ENCODE measurements at places on chromosomes 4 and X.

- H3K4me1 ChIP-seq = peaks cover 12% of the 10 kb centered on the region
- H3K36me3 ChIP-seq = no peaks in the 10 kb centered on the region
- H3K4me3 ChIP-seq = no peak overlapping the region
- H3K27me3 ChIP-seq = no peaks in the 10 kb centered on the region
- H3K27ac ChIP-seq = no peak overlapping the region
- DNase-seq = no peak
Measured at GRCh38 chr4:6753891-6754290, 28.6 kb upstream of the KIAA0232 start.

DNA sequence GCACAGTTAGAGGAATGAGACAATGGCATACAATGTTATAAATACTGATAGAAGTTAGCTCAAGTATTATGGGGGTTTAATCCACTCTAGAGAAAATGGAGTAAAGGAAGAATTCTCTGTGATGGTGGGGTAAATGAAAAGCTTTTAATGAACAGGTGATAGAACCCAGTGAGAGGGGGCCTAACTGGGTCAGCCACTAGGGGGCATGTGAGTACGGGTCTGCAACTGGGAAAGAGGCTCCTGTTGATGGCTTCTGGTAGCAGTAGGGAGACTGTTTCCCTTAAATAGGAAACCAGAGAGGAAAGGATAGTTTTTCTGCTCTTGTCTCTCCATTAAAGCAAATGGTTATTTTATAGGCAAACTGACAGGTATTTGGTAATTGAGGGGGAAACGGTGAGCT, 132.8 kb upstream of the GPR101 start:
- DNase-seq = no peak
- no peaks in the 10 kb centered on the region for H3K4me1 ChIP-seq
- H3K36me3 ChIP-seq = no peaks in the 10 kb centered on the region
- no peak overlapping the region for H3K4me3 ChIP-seq

GRCh38 chrX:107676559-107677378, 48.5 kb downstream of the PRPS1 start:
- H3K4me3 ChIP-seq = peak overlapping the region; percentile 81
- DNase-seq = peak; percentile 99
- H3K36me3 ChIP-seq = no peaks in the 10 kb centered on the region
- H3K27me3 ChIP-seq = no peaks in the 10 kb centered on the region

DNA sequence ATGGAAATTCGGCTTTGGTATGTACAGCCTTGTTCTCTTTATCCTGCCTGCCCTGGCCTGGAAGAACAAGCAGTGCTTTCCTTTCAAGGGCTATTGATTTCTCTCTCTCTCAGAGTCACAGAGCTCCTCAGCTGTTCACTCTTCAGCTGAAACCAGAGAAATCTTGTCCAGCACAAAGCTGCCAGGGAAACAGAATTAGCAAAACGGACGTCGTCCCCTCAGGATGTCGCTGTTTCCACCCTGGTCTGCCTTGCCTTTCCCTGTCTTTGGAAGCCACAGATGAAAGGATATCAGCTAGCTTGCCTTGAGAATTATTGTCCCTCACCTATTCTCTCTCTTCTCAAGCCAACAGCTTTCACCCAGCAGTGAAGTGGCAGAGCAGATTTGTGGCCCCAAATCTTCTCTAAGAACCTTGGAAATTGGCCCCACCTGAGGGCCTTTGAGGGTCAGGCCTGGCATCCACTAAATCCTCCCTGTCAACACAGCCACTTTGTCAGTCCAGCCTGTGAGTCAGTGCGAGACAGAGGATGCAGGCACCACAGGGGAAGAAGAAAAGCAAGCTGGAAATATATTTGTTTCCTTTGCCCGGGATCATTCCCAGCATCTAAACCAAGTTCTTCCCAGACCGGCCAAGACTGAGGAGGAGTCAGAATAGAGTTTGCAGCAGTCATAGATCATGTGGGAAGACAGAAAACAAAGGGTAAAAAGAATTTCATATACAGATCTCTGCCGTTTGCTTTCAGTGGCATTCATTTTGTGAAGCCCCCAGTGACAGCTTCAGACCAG, 63.8 kb upstream of the MTM1 start:
- no peaks in the 10 kb centered on the region for H3K27me3 ChIP-seq
- no peak overlapping the region for H3K27ac ChIP-seq
- peaks cover 8% of the 10 kb centered on the region for H3K4me1 ChIP-seq
- H3K4me3 ChIP-seq = no peak overlapping the region
- DNase-seq = no peak

DNA sequence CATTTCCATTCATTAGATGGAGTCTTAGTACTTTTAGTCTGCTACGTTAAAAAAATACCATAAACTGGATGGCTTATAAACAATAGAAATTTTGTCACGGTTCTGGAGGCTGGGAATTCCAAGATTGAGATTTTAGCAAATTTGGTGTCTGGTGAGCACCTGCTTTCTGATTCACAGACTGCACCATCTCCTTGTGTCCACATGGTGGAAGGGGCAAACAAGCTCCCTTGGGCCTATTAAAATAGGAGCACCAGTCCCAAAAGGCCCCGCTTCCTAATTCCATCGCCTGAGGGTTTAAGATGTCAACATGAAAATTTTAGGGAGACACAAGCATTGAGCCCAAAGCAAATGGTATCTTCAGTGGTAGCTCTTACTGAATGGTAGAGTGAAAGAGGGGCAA, 120.5 kb upstream of the MAP9 start:
- H3K4me1 ChIP-seq = no peaks in the 10 kb centered on the region
- H3K4me3 ChIP-seq = no peak overlapping the region
- H3K27me3 ChIP-seq = no peaks in the 10 kb centered on the region
- H3K36me3 ChIP-seq = no peaks in the 10 kb centered on the region
- no peak overlapping the region for H3K27ac ChIP-seq

DNA sequence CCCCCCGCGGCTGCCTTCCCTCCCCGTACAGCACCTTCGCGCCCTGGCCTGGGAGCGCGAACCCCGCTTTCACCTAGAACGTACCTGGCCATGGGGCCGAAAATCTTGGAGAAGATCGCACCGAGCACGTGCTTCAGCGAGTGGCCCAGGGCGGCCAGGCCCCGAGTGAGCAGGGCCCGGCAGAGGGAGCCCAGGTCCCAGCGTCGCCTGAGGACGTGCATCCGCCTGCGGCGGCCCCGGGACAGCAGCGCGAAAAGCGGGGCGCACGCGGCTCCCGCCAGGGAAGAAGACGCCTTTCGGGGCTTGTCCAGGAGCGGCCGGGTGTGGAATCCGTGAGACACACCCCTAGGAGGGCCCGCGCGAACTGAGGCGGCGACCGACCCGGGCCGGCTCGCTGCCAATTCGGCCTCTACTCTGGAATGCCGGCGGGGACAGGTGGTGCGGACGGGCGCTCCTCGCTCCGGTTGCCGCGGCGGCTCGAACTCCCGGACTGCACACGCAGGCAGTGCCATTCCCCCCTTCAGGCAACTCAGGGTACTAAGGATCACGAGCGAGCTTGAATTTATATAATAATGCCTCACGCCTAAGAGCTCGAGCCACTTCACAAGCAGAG, at the start of gene HS6ST2:
HS6ST2 (minus strand) TSS at position 539 of the 613 bp plus-strand sequence.
- H3K4me1 ChIP-seq = peaks cover 18% of the 10 kb centered on the region
- H3K27me3 ChIP-seq = peaks cover 14% of the 10 kb centered on the region
- H3K27ac ChIP-seq = no peak within 1 kb of the TSS
- peak; percentile 14 for DNase-seq
- peak within 1 kb of the TSS; percentile 57 for H3K4me3 ChIP-seq

- peak overlapping the region; percentile 45 for H3K4me3 ChIP-seq
- peak overlapping the region; percentile 97 for H3K27ac ChIP-seq
- peak; percentile 87 for DNase-seq
- no peaks in the 10 kb centered on the region for H3K36me3 ChIP-seq
- peaks cover 2% of the 10 kb centered on the region for H3K4me1 ChIP-seq
Measured at GRCh38 chr4:89752932-89753598, 83.9 kb downstream of the SNCA start.

DNA sequence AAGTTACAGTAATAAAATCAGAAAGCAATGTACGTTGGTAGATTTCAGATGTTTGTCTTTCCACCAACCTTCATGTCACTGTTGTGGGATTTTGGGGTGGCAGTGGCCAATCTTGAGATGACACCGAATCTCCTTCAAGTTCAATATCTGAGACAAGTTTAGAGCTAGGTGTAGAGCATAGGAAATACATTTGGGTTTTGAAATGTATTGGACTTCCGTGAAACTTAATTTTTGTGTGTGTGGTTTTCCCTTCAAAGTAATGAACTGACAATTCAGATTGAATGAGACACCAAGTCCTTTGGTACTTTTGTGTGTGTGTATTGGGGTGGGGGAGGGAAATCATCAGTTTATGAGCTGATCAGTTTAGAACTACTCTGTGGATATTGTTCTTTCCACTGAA, 1.8 kb downstream of the WDR44 start:
- no peak overlapping the region for H3K27ac ChIP-seq
- no peak overlapping the region for H3K4me3 ChIP-seq
- DNase-seq = no peak
- H3K4me1 ChIP-seq = no peaks in the 10 kb centered on the region
- H3K36me3 ChIP-seq = no peaks in the 10 kb centered on the region

DNA sequence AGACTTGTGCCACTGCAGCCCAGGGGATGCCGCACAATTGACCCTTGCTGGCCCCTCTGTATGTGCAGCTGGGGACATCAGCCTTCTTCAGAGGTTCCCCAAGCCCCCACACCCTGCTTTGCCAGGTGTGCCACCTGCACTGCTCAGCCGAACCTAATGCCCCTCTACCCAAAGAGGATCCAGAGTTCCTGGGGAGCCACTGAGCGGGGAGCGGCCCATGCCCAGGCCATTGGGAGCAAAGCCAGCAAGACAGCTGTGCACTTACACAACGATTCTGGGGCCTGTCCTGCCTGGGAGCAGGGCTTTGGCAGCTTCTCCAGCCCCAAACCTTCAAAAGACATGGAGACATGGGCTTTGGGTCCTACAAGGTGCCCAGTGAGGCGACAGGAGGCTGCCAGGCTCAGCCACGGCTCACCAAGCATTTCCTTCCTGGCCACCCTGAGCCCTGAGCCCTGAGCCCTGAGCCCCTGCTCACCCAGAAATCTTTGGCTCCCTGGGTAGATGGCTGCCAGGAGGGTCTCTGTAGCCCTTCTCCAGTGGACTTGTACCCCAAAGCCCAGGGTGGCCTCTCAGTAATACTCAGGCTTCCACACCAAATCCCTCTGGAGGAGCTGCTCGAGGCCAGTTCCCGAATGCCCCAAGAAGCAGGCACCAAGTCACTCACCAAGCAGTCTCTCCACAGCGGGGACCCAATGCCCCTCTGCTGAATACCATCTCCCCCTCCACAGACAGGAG, 13.0 kb downstream of the PNMA6E start:
- H3K36me3 ChIP-seq = no peaks in the 10 kb centered on the region
- DNase-seq = no peak
- no peak overlapping the region for H3K4me3 ChIP-seq

GRCh38 chr4:174018236-174018635, 265.2 kb downstream of the FBXO8 start:
- H3K27ac ChIP-seq = no peak overlapping the region
- no peak for DNase-seq
- no peaks in the 10 kb centered on the region for H3K36me3 ChIP-seq
- no peaks in the 10 kb centered on the region for H3K4me1 ChIP-seq

GRCh38 chr4:85778632-85779131, 303.7 kb downstream of the ARHGAP24 start:
- no peaks in the 10 kb centered on the region for H3K36me3 ChIP-seq
- no peak overlapping the region for H3K4me3 ChIP-seq
- no peaks in the 10 kb centered on the region for H3K4me1 ChIP-seq
- DNase-seq = peak; percentile 69
- no peaks in the 10 kb centered on the region for H3K27me3 ChIP-seq

DNA sequence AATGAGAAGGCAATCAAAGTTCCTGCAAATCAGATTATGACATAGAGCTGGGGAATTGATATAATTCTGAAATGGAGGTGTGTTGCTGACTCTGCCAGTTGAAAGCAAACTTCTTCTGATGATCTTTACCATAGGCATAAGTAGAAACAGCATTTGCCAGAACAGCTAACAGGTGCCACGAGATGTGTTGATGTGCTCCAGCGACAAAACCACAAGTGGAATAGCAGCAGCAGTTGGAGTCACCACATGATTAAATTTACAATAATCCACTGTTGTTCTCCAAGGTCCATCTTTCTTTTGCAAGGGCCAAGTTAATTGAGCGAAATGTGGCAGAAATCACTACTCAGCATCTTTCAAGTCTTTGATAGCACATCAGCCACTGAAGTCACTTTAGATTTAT, 3.7 kb upstream of the OSTC start:
- no peak overlapping the region for H3K4me3 ChIP-seq
- DNase-seq = no peak
- H3K27me3 ChIP-seq = no peaks in the 10 kb centered on the region
- no peak overlapping the region for H3K27ac ChIP-seq
- peaks cover 3% of the 10 kb centered on the region for H3K4me1 ChIP-seq

- peaks cover 33% of the 10 kb centered on the region for H3K27me3 ChIP-seq
- H3K36me3 ChIP-seq = no peaks in the 10 kb centered on the region
- DNase-seq = no peak
- no peak overlapping the region for H3K27ac ChIP-seq
- peaks cover 1% of the 10 kb centered on the region for H3K4me1 ChIP-seq
Measured at GRCh38 chr4:16120720-16121119, 36.9 kb upstream of the PROM1 start.

- DNase-seq = no peak
- H3K4me1 ChIP-seq = no peaks in the 10 kb centered on the region
- no peaks in the 10 kb centered on the region for H3K36me3 ChIP-seq
Measured at GRCh38 chr4:16717266-16717970, 181.0 kb downstream of the LDB2 start.

All from mesenchymal stem cell (in vitro differentiated cells and primary cell).